Left forelimb (tissue), 1 donor: ENCODE measurements at places on chromosomes 12 and 14.
A peak's percentile ranks its signal among the peaks of the same experiment; 100 is the strongest.

DNA sequence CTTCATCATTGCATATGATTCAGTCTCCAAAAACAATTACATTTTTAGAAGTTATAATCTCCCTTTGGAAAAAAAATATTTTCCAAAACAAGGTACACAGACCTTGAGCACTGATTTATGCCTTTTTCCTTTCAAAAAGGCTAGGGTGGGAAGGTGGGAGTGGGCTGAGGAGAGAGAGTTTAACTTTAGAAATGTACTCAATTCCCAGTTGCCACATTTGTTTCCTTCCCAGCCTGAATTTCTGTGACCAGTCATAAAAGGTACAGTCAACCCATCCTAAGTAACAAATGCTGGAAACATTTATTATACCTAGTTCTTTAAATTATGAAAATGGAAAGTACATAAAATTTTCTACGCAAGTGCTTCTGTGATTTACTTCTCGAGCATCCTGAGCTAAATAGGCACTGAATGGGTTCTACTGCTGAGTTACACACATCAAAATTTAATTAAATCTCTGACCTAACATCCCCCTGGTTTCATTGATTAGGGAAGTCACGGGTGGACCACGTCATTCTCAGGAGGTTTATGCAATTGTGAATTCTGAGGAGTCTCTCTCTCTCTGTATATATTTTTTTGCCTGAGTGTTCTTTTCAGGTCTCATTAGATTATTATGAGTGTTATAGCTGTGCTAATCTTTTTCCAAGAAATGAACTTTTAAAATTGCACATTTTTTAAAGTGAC is 371.8 kb downstream of the BTG1 start:
- DNase-seq = no peak

GRCh38 chr14:51131516-51131915 is 36.6 kb upstream of the TRIM9 start:
- DNase-seq = no peak

DNA sequence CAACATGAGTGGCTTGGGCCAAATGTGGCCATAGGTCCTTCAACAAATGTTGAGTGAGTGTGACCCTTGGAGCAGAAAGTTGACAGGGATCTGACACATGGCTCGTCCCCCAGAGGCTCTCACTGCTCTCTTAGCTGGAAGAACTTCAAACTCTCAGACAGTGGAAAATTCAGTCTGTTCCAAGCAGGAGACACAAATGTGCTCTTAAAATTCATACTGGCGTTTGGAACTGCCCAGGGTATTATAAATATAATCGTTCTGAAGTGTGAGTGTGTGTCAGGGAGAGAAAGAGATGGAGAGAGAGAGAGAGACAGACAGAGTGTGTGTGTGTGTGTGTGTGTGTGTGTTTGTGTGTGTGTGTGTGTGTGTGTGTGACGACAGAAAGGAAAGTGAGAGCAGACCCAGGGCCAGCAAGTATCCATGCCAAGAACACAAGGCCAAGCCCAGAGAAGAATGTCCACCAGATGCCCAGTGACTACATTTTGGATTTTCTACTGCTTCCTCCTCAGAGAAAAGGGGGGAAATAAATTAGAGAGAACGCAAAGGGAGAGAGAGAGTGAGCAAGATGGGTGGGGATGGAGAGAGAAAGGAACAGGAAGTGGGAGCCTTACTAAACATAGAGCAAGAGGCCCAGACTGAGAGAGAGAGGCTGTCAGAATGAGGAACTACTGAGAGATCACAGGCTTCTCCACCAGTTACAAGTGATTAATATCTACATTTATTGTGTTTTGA is 193.6 kb upstream of the NUDT4 start:
- DNase-seq = peak; percentile 83

- no peak for DNase-seq
These were observed 7.0 kb downstream of the NUBPL start for GRCh38 chr14:31568161-31568560.

GRCh38 chr12:52573306-52573705 is 337 bp downstream of the KRT74 start:
- DNase-seq = no peak

DNA sequence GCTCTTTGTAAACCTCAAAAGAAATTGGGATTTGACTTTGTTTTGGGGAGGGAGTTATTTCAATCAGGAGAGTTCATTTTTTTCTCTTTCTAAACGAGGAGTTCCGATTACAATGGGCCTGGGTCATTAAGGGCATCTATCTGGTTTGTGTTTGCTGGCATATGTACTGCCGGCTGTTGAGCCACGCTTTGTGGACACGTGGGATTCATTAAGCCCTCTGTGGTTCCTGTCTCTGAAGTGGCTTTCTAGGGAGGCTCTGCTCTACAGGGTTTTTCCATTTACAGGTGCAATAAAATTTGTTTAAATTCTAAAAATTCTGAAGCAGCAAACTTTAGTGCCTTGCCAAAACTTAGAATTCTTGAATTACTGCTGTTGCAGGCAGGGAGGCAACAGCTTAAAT is 57.9 kb downstream of the GNS start:
- no peak for DNase-seq

- DNase-seq = no peak
These were observed 19.9 kb upstream of the COCH start for GRCh38 chr14:30854492-30854891.

- DNase-seq = no peak
These were observed 121.2 kb downstream of the METTL25 start for GRCh38 chr12:82479511-82479910.

DNA sequence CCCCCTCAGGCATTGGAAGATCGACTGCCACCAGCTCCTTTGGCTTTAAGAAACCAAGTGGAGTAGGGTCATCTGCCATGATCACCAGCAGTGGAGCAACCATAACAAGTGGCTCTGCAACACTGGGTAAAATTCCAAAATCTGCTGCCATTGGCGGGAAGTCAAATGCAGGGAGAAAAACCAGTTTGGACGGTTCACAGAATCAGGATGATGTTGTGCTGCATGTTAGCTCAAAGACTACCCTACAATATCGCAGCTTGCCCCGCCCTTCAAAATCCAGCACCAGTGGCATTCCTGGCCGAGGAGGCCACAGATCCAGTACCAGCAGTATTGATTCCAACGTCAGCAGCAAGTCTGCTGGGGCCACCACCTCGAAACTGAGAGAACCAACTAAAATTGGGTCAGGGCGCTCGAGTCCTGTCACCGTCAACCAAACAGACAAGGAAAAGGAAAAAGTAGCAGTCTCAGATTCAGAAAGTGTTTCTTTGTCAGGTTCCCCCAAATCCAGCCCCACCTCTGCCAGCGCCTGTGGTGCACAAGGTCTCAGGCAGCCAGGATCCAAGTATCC is 288.7 kb downstream of the NAV3 start:
- DNase-seq = no peak

DNA sequence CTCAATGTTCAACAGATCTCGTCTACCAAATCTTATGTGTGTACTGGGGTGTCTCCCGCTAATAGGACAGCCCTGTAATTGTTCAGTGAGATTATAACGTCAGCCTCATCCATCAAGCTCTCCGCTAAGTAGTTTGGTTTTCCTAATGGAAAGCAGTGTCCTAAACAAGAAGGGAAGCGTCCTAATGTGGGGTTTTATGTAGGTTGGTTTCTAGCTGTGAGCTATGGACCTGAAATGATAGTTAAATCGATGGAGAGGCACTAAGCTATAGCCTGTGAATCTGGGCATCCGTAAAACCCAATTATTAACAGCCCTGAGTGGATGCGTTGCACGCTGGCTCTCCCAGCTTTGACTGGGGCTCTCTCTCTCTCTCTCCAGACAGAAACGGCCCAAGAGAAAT is 9.2 kb upstream of the MAP1LC3B2 start:
- no peak for DNase-seq

DNA sequence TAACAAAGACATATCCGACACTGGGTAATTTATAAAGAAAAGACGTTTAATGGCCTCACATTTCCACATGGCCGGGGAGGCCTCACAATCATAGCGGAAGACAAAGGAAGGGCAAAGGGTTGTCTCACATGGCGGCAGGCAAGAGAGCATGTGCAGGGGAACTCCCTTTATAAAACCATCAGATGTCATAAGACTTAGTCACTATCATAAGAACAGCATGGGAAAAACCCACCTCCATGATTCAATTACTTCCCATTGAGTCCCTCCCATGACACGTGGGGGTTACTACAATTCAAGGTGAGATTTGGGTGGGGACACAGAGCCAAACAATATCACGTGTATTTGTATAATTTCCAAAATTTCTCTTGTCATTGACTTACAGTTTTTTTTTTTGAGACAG is 5.5 kb upstream of the LMNTD1 start:
- no peak for DNase-seq

- no peak for DNase-seq
These were observed 3.6 kb downstream of the SSTR1 start for GRCh38 chr14:38211255-38211735.

GRCh38 chr14:105283899-105284298 is 16.9 kb downstream of the BRF1 start:
- no peak for DNase-seq

- DNase-seq = no peak
These were observed 270.2 kb downstream of the SSPN start for GRCh38 chr12:26465419-26466097.

DNA sequence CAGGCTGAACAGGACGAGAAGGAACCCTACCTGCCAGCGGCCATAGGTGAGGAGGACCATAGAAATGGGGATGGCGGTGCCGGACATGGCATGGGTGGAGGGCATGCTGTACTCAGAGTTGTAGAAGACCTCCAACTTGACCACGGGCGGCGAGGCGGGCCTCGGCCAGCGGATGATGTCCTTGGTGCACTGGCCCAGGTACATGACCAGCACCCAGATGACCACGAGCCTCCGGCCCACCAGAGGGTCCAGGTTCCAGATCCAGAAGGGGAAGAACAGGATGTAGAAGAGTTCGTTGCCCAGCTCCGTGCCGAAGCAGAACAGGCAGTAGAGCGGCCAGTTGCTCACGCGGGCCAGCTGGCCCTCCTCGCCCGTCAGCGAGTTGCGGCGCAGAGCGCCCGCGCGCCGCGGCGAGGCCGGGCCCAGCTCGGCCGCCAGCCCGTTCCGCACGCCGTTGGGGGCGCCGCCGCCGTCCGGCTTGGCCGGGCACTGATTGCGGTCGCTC is 582 bp downstream of the SGPP1 start:
- DNase-seq = no peak

GRCh38 chr12:24898185-24898584 is 50.7 kb downstream of the BCAT1 start:
- DNase-seq = no peak

GRCh38 chr12:131528667-131529066 is 182.2 kb upstream of the SFSWAP start:
- DNase-seq = no peak

DNA sequence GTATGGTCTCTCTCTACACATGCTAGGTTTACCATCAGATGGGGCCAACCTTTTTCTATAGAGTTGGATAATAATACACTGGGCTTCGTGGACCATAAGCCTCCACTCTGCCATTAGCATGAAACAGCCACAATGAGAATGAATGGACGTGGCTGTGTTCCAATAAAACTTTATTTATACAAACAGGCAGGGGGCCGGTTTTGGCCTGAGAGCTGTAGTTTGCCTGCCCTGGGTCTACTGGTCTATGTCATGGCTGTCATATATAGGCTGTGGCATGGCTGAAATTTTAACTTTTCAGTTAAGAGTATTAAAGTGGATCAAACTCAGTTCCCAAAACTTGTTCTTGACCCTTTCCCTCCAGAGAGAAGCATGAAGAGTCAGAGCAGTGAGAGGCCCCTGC is 120.3 kb upstream of the MYL2 start:
- no peak for DNase-seq

DNA sequence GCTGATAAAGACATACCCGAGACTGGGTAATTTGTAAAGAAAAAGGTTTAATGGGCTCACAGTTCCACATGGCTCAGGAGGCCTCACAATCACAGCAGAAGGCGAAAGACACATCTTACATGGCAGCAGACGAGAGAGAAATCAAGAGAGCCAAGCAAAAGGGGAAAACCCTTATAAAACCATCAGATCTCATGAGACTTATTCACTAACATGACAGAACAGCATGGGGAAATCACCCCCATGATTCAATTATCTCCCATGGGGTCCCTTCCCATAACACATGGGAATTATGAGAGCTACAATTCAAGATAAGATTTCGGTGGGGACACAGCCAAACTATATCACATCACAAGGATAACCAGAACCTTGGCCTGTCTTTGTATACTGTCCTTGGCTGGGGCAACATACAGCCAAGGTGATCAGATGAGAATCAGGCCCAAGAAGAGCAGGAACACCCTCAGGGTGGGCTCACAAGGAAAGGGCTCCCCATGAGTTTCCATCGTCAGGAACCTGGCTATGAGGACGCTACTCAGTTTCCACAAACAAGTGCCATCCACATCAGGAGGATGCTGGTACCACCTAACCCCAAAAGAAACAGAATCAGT is 152.7 kb downstream of the FOXN3 start:
- DNase-seq = peak; percentile 12

GRCh38 chr12:1890119-1890703 is 28.2 kb downstream of the CACNA2D4 start:
- DNase-seq = no peak

- DNase-seq = no peak
These were observed 303.5 kb downstream of the EGLN3 start for GRCh38 chr14:33647385-33647786.

- DNase-seq = peak; percentile 71
These were observed 74.3 kb downstream of the TRHDE start for GRCh38 chr12:72346363-72346944.

- DNase-seq = no peak
These were observed 40.2 kb upstream of the FBRSL1 start for GRCh38 chr12:132449565-132450417.

- no peak for DNase-seq
These were observed 74.9 kb upstream of the CCDC198 start for GRCh38 chr14:57568554-57568953.

DNA sequence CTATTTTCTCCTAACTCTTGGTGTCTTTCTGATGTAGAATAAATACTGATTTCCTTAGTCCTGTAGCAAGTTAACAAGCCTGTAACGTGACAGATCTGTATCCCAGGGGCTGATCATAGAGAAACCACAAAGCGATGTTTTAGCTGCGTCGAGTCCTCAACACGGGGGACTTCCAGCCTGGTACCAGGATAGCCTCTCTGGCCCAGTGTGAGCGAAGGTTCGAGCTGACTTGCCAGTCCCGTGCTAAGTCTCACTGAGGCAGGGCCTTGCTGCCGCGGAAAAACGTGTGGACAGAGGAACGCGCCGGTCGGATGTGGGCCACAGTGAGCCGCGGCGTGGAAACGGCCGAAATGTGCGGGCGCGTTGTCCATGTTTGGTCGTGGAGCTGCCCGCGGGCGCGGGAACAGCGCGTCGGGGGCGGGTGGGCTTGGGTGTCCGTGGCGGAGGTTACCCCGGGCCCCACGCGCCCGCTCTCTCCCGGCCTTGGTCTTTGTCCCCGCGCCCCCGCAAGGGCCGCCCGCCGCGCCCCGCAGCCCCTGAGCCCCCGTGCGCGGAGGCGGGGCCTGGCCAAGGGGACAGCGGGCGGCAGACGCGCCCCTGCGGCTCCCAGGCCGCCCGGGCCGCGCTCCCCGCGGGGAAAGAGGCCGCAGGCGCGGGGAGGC is 531 bp upstream of the EML1 start:
- peak; percentile 77 for DNase-seq

GRCh38 chr14:69047255-69047654 is 68.2 kb upstream of the ACTN1 start:
- DNase-seq = no peak
